ENCODE measurements at places on chromosomes 1 and 21. TPM values are rescaled to one million over a fixed set of nuclear protein-coding genes. Genes with fewer than 3 reads are reported as not detected.

The SYT14 gene
- total RNA-seq = 7.1 TPM

The NME7 gene
- total RNA-seq = 38.2 TPM

The VWA5B1 gene
- total RNA-seq = not detected

The CRB1 gene
- total RNA-seq = not detected

The CNKSR1 gene
- total RNA-seq = 19.1 TPM

All from foreskin keratinocyte (primary cell).